ENCODE measurements at places on chromosomes 5 and 9.

- no peak for DNase-seq
Observed at GRCh38 chr5:60634051-60634450, 65.9 kb downstream of the DEPDC1B start.

DNA sequence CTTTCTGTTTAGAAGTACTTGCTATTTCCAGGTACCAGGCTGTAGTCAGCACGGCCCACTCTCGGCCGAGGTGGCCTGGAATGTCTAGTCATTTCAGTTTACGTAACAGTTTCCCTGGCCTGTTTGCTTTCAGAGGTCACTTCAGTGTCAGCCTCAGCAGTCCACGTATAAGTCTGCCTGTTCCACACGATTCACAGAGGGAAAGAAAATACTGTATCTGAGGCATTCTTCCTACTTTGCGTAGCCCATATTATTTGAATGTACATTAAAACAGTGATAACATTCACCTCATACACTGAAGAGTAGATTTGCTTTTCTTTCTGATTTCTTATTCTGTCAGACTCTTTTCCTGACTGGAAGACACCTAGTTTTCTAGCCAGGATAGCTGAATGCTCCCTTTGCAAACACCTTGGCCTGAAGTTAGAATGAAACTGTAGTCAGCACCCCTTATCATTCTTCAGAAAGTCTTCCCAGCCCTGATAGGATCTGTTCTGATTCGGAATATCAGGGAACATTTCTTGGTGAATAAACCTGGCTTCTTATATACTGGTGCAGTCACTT, 140.9 kb downstream of the AOPEP start:
- no peak for DNase-seq

DNA sequence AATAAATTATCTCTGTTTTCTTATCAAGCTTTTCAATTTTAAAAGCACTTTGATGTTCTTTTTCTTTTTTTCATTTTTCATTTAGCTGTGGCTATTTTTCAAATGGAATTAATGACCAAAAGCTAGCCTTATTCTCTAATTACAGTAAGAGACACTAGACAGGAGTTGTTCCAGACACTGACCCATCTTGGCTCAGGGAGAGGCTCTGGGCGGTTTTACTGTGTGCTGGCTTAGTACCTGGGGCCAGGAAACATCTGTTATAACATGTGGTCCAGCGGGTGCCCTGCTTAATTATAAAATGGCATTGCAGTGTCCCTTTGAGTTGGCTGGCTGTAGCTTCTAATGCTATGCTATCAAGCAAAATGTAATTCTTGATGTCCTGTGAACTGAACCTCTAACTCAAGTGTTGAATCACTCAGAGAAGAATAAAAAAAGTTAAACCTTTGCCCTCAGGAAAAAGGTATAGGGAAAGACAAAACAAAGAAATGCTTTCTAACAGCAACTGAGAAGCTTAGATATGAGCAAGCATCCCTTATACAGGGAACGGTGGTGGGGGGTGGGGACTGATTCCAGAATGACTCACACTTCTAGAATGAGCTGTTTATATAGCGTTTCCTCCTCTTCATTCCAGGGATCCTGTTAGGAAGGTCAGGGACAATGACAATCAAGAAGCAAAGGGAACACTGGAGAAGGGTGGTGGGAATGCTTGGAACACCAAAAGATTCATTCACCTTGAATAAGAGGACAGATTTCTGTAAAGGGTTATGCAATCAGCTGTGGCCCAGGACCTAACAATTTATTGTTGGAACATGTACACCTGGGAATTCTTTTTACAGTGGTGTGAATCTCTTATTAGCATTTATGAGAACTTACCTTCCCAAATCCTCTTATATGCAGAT, 58.7 kb upstream of the NFIB start:
- no peak for DNase-seq

DNA sequence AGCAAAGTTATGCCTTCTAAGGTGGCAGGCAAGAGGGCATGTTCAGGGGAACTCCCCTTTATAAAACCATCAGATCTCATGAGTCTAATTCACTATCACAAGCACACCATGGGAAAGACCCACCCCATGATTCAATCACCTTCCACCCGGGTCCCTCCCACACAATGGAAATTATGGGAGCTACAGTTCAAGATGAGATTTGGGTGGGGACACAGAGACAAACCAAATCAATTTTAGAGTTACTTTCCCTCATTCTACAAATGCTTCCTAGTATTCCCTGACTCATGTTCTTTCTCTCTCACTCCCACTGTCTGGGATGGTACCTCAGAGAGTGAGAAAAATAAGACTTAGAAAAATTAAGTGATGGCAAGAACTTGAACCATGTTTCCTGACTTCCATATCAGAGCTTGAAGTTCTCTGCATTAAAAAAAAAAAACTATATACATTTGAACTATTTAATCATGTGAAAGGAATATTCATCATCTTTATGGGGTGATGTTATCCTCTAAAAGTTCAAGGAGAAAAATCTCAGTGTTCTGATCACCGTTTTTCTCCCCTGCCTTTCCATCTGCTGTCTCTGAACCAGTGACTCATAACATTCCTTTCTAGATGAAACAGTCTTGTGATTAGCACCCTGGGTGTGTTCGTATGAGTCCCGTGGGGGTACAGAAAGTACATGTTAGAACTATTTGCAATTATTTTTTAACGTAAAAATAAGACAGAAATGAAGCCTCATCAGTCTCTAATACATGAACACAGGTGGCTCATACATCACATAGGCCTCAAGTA, 282.9 kb downstream of the SLF1 start:
- no peak for DNase-seq

GRCh38 chr5:22541037-22541436, 312.1 kb downstream of the CDH12 start:
- DNase-seq = no peak

DNA sequence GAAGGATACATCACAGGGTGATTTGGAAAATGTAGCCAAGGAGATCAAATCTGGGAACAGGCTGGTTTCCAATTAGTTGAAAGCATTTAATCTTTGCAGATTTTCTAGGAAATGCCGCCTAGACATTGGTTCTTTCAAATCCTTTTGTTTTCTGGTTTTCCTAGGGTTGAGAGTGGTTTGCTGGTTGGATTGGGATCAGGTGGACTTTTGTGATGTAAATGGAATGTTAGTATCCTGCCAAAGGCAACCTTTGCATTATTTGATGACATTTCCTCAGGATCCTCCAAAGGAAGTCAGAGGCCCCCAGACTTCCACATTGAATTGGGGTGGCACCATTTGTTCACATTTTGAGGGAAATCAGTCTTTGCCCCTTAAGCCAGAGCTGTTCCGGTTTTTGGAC, 245.5 kb upstream of the RPS23 start:
- no peak for DNase-seq

DNA sequence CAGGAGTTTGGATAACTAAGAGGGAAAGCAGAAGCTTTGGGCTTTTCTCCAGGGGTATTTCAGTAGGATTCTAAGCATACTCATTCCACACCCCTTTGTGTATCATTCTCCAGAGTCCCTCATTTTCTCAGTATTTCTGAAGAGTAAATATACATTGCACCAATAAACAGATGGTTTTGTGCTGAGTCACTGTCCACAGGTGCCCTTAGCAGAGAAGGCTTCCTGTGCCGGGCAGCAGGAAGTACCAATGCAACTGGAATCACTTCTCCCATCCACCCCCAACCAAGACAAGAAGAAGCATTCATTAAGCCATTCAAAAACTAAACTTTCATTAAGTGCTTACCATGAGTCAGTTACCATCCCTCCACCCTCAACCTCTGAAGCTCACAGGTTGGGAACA, 3.6 kb upstream of the CCNJL start:
- no peak for DNase-seq

DNA sequence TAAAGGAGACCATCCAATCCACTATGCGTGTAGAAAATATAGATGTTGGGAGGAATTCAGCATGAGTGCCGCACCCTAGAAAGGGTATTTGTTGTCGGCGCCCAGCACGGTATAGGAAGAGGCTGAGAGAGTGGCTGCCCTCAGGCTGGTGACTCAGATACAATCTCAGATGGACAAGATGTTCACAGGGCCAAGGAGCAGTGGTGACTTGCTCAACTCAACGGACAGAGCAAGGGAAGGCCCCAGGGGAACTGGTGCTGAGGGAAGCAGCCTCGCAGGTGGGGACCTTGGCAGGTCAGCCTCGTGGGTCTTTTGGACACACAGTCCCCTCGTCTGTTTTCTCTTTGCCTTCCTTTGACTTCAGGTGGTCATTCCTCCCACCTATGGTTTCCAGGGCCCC, 28.0 kb upstream of the IRX2 start:
- DNase-seq = no peak
